Activated CD4-positive, alpha-beta memory T cell treated with anti-CD3 and anti-CD28 coated beads for 36 hours (primary cell): ENCODE measurements at places on chromosomes 3 and 15. TPM values are rescaled to one million over a fixed set of nuclear protein-coding genes. Genes with fewer than 3 reads are reported as not detected.

Gene TRPM1
- total RNA-seq, result not detected

Gene ANKRD34C
- not detected for total RNA-seq

Gene MESP2
- total RNA-seq, result not detected

Gene POC1A
- 30.5 TPM for total RNA-seq

Gene ACSBG1
- total RNA-seq, result 0.26 TPM

Gene HIGD2B
- total RNA-seq, result 0.31 TPM

Gene CCR3
- not detected for total RNA-seq

Gene SCN10A
- total RNA-seq, result not detected

Gene NAALADL2
- not detected for total RNA-seq

Gene HRG
- not detected for total RNA-seq

Gene HMCES
- 61.5 TPM for total RNA-seq

Gene DNASE1L3
- not detected for total RNA-seq

Gene LRRC31
- total RNA-seq, result not detected

Gene SSUH2
- not detected for total RNA-seq

Gene BCL2A1
- total RNA-seq, result 111 TPM

Gene GOLGA6A
- total RNA-seq, result not detected

Gene GOLGA6D
- not detected for total RNA-seq

Gene GUCA1C
- not detected for total RNA-seq

Gene KAT2B
- total RNA-seq, result 49.0 TPM

Gene NEK10
- total RNA-seq, result 0.48 TPM

Gene GOLGA8N
- 1.0 TPM for total RNA-seq

Gene LMAN1L
- total RNA-seq, result not detected

Gene ERICH6
- not detected for total RNA-seq

Gene SPTBN5
- total RNA-seq, result 1.6 TPM

Gene CCDC191
- total RNA-seq, result 3.5 TPM

Gene PROS1
- total RNA-seq, result 1.7 TPM

Gene ZNF860
- total RNA-seq, result 0.19 TPM

Gene GPR156
- not detected for total RNA-seq

Gene CAND2
- 1.6 TPM for total RNA-seq

Gene MTFMT
- total RNA-seq, result 18.3 TPM

Gene BOC
- total RNA-seq, result not detected

Gene COLQ
- 1.5 TPM for total RNA-seq

Gene PPCDC
- total RNA-seq, result 16.3 TPM

Gene MOBP
- total RNA-seq, result not detected

Gene CHRD
- total RNA-seq, result 0.21 TPM

Gene LRRC58
- 16.9 TPM for total RNA-seq

Gene WHAMM
- total RNA-seq, result 4.2 TPM

Gene ENTPD3
- total RNA-seq, result not detected

Gene GHSR
- total RNA-seq, result not detected

Gene CCR5
- total RNA-seq, result 2.0 TPM

Gene IGSF10
- total RNA-seq, result not detected
